Fibroblast of skin of right biceps (primary cell): ENCODE measurements at places on chromosomes 13 and 19.

DNA sequence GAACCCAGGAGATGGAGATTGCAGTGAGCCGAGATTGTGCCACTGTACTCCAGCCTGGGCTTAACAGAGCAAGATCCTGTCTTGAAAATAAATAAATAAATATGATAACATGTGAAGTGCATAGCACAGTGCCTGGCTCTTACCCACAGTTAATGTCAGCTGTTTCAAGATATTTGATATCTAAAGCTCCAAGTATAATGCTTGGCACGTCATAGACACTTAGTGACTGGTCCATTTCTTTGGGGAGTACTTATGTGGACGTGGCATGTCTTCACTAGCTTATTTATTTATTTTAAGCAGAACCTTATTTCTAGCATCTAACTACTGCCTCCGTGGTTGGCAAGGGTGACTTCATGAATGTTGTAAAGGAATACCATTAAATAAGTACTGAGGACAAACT is 18.8 kb downstream of the GARRE1 start:
- no peak for DNase-seq

DNA sequence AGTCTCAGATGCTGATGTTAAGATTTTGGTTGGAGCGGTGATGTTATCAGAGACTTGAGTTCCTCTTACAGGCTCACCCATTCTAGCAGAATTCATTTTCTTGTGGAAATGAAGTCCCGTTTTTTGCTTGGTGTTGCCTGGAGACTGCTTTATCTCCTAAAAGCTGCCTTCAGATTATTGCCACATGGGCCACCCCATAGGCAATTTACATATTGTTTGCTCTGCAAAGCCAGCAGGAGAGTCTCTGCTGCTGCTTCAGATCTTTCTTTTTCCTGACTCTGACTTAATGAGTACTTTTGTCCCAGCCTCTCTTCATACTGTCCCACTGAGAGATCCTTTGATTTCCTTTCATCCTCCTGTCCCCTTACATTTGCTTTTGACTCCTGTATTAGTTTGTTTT is 114.6 kb downstream of the TDRD3 start:
- no peak for DNase-seq

DNA sequence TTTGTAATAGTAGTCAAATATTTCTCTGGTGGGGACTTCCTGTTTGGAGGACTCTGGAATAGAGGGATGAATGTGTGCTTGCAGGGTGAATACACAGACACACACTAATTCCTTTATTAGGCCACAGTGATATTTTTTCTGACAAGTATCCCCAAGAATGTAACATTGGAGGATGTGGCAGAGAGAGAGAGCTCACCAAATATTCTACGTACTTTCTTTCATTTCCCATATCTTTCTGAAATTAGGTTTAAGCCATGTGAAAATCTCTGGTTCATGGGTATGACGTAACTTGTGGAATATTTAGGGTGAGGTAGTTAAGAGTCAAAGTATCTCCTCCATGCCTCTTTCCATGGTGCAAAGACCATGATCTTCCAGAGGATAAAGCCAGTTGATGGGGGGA is 463.4 kb downstream of the DIAPH3 start:
- DNase-seq, result peak; percentile 80

DNA sequence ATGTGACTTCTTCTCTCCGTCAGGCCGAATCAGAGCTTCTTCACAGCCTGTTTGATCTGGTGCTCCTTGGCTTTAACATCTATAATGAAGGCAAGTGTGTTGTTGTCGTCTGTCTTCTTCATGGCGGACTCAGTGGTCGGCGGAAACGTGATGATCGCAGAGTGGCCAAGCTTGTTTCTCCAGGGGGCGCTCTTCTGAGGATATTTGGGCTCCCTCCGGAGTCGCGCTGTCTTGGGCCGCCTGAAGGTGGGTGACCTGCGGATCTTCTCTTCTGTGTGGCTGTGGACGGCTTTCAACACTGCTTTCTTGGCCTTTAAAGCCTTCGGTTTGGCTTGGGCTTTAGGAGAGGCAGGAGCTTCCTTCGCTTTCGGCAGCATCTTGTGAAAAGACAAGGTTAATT is 9.8 kb downstream of the TPRX1 start:
- DNase-seq, result no peak

- DNase-seq, result peak; percentile 70
Observed at GRCh38 chr19:3509566-3509989, 3.5 kb downstream of the FZR1 start.

DNA sequence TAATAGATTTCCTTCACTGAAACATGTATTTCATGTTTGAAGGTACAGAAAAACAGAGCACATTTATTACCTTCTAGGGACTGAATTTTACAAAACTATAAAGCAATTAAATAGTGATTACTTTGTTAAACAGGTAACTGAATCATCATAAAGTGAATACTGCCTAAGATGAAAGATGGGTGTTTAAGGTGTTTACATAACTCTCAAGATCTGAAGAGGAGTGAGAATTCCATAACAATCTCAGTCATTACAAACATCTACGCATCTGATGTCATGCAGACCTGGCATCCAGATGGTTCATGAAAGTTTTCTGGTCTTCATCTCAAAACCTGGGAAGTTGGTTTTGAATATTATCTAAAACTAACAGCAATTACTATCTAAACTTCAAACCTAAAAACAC is 80.4 kb downstream of the MIPEP start:
- no peak for DNase-seq

- DNase-seq, result no peak
Observed at GRCh38 chr13:34011552-34012085, 193.7 kb downstream of the RFC3 start.

GRCh38 chr13:40576369-40576768 is 90.1 kb downstream of the FOXO1 start:
- no peak for DNase-seq

GRCh38 chr13:20182231-20182846 is 10.4 kb downstream of the GJB2 start:
- DNase-seq, result peak; percentile 69

- no peak for DNase-seq
Observed at GRCh38 chr19:34662919-34663318, 14.0 kb downstream of the SCGB2B2 start.

DNA sequence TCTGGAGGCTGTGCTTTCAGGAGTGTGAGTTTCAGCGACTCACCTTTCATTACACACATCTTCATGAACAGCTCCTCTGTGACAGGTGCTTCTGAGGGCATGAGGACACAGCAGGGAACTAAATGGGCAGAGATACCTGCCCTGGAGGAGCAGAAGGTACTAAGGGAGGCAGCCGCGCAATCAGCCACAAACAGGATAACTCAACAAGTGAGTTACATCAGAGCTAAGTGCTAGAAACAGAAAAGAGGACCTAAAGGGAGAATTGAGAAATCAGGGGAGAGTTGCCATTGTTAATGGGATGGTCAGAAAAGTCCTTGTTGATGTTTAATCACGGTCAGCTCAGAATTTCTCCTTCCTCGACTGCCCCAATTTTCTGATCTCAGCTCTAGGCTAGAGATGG is 42.5 kb downstream of the SYDE1 start:
- DNase-seq, result no peak

DNA sequence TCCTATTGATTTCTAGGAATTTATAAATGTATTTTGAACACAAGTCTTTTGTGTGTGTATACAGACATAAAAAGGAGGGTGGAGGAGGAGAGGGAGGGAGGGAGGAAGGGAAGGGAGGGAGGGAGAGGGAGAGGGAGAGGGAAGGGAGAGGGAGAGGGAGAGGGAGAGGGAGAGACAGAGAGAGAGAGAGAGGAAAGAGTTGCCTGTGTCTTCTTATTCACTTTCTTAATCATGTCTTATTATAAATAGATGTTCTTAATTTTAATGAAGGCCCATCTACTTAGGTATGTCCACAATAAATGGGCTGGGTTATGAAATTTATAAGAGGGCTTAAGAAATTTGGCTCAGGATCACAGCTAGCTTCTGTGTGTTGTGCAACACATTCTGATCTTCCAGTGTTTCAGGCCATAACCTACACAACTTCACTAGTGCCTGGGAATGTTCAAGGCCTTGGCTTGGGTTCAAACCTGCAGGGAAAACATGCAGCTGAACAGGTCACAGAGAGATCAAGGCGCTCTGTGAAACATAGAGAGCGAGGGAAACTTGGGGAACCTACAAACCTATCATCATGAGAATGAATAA is 39.3 kb downstream of the ZNF45 start:
- DNase-seq, result no peak
